Articular chondrocyte of knee joint (primary cell): ENCODE measurements at places on chromosomes 4 and X. TPM values are rescaled to one million over a fixed set of nuclear protein-coding genes. Genes with fewer than 3 reads are reported as not detected.

The PRKG2 gene
- total RNA-seq = 0.26 and 0.65 TPM in 2 replicates

The LGI2 gene
- 1.2 and 1.4 TPM in 2 replicates for total RNA-seq

The GAGE12H gene
- not detected in 2 replicates for total RNA-seq

The ARAF gene
- 19.1 and 19.7 TPM in 2 replicates for total RNA-seq

The MAGEA2B gene
- not detected in 2 replicates for total RNA-seq

The TLR7 gene
- not detected in 2 replicates for total RNA-seq

The SLC30A9 gene
- total RNA-seq = 73.6 and 76.8 TPM in 2 replicates

The AFM gene
- total RNA-seq = not detected in 2 replicates

The ODAPH gene
- not detected in 2 replicates for total RNA-seq
